ENCODE measurements at places on chromosomes 1 and 21.

DNA sequence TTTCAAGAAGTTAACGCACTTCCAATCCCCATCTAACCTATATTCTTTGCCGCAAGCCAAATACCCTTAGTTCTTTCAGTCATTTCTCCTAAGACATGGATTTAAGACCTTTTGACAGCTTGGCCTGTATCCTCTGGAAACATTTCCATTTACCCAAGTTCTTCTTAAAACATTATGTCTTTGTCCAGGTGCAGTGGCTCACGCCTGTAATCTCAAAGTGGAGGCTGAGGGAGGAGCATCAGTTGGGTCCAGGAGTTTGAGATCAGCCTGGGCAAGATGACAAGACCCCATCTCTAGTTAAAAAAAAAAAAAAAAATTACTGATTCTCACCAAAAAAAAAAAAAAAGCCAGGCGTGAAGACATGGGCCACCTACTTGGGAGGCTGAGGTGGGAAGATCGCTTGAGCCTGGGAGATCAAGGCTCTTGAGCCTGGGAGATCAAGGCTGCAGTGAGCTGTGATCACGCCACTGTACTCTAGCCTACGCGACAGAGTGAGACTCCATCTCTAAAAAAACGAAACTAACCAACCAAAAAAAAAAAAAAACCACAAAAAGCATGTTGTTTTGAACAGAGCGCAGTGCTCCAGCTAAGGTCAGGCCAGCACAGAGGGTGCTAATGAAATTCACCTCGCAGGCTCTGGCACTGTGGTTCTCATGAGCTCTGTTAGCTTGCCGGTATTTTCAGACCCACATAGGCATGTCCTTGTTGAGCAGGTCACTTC, 36.0 kb downstream of the NUAK2 start:
- no peak for DNase-seq

GRCh38 chr1:168725831-168726230, 3.2 kb downstream of the DPT start:
- no peak for DNase-seq

GRCh38 chr1:244319283-244320132, 132.2 kb downstream of the ADSS2 start:
- peak; percentile 42 for DNase-seq

DNA sequence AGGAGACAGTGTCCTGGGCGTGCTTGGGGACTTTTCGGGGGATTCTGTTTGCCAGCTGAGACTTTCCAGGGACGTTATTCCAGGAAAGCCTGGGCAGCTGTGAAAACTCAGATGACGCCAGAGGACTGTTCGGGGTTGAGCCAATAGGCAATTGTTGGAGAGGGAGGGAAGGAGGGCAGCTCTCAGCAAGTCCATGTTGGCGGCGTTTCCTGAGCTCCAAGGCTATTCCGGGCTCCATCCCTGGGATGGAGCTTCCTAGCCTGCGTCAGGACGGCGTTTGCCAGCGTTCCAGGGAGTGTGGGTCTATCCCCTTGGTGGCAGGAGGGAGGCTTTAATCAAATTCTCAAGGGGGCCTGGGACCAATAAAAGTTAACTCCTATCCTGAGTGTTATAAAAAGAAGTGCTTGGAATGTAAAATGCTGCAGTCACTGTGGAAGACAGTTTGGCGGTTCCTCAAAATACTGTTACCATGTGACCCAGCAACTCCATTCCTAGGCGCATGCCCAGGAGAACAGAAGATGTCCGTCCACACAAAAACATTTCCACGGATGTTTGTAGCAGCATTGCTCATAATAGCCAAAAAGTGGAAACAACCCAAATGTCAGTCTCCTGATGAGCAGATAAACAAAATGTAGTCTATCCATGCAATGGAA, 15.2 kb downstream of the SLC27A3 start:
- no peak for DNase-seq

DNA sequence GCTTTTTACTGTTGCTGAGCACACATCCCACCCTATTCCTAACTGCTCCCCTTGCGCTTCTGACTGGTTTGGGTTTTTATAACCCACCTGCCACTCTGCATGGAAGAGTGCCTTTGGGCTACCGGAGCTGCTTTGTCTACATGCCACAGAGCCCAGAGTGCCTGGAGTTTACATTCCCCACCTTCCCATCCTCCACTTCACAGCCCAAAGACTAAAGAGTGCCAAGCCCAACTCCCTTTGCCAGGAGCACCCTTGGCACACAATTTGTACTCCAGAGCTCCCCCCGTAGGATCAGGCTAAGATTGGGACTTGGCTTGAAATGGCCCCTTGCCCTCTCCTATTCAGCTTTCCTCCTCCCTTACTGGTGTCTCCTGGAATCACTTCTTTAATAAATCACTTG, 63.3 kb downstream of the LHX9 start:
- no peak for DNase-seq

DNA sequence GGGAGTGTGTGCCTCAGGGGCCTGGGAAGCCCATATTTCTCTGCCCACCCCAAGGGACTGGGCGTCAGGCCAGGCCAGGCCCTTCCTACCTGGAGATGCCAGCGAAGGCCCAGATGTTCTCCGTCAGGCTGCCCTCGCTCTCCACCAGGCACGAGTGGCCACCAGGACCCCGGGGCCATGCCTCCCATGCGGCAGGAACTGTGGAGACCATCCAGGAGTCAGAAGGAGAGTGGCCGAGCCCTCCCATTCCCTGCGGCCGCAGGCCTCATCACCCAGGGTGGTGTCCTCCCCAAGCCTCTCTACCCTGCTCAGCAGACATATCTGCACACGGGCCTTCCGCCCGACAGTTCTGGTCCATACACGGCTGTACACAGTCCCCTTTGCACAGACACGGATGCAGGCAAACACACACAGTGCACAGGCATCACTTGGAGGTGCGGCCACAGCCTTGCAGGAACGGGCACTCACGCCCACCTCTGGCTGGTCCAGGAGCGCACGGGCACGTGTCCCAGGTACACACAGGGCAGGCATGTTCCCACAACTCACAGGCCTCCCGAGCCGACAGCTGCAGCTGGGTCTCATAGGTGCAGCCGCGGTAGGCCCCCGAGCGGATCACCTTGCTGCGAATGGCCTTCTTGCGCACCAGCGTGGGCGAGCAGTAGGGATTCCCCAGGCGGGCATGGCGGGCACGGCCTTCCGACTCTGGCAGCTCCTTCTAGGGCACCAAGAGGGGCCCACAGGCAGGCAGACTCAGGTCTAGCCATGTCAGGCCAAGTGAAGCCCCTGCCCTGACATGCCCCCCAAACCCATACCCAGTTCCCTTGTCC, 5.9 kb upstream of the KIF17 start:
- no peak for DNase-seq

DNA sequence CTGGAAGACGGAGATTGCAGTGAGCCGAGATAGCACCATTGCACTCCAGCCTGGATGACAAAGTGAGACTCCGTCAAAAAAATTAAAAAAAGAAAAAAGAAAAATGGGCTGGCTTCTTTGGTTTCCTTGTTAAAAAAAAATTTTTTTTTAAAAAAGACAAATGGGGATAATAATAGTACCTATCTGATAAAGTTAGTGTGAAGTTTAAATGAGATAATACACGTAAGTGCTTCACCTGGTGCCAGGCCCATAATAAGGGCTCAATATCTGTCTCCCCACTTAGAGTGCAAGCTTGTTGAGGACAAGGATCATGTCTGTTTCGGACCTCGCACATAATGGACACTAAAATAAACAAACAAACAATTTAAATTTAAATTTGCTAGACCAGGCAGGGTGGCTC, 30.0 kb upstream of the HTR1D start:
- DNase-seq: no peak

DNA sequence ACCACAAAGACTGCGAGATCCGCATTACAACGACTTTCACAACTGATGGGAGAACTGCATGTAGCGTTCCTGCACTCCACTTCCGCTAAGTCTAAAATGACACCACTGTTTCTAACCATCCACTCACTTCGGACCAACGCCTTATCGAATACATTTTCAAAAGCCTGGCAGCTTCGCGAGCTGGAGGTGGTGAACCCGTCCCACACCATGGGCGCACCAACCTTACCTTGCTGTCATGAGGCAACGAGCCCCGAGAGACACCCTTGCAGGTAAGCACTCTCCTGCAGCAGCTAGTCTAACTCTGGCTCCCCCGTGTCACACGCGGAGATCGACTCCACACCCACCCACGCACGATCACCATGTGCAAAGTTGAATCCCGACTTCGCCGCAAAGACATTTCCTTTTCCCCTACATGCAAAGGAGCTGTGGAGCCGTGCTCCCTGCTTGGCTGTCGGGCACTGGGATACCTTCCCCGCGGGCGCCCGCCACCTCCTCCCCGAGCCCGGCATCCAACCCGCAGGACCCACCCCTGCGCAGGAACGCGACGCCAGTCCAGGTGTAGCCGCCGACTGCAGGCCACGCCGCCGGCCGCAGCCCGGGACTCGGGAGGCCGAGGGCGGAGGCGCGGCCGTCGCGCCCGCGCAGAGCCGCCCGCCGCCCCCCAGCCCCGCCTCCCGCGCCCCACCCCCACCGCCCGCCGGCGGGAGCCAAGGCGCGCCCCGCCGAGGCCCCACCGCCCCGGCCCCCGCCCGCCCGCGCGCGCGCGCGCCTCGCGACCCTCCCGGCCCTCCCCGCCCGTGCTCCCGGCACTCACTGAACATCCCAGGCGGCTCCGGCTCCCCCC, 629 bp downstream of the TAF5L start:
- peak; percentile 19 for DNase-seq

GRCh38 chr1:114130846-114131525, 22.7 kb downstream of the SYT6 start:
- DNase-seq: no peak

GRCh38 chr1:233725423-233725822, 111.5 kb downstream of the KCNK1 start:
- no peak for DNase-seq

DNA sequence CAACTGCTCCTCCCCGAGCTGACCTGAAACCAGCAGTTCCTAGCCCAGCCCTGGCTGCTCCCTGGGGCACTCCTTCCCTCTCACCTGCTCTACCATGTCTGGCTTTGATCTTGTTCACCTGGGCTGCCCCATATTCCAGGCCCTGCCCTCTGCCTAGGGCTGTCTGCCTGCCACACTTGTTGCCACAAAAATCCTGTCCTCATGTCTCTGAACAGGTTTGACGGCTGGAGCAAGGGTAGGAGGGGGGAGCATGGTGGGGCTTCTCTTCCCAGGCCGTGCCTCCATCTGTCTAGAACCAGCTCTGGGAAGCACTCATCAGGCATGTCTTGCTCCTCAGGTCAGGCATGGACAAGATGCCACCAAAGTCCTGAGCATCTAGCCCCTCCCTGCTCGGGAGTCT, 44.3 kb upstream of the WNT2B start:
- DNase-seq: no peak

DNA sequence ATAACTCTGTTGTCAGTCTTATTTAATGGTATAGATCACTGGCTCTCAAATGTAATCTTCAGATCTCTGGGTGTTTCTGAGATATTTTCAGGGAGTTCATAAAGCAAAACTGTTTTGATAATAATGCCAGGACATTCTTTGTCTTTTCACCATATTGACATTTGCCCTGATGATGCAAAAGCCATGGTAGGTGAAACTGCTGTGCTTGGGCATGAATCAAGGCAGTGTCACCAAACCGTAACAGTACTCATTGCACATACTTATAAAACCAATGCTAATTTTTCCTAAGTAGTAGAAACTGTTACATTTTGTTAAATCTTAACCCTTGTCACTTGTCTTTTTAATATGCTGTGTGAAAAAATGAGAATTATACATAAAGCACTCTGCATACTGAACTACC, 76.0 kb downstream of the RPS6KC1 start:
- DNase-seq: no peak

DNA sequence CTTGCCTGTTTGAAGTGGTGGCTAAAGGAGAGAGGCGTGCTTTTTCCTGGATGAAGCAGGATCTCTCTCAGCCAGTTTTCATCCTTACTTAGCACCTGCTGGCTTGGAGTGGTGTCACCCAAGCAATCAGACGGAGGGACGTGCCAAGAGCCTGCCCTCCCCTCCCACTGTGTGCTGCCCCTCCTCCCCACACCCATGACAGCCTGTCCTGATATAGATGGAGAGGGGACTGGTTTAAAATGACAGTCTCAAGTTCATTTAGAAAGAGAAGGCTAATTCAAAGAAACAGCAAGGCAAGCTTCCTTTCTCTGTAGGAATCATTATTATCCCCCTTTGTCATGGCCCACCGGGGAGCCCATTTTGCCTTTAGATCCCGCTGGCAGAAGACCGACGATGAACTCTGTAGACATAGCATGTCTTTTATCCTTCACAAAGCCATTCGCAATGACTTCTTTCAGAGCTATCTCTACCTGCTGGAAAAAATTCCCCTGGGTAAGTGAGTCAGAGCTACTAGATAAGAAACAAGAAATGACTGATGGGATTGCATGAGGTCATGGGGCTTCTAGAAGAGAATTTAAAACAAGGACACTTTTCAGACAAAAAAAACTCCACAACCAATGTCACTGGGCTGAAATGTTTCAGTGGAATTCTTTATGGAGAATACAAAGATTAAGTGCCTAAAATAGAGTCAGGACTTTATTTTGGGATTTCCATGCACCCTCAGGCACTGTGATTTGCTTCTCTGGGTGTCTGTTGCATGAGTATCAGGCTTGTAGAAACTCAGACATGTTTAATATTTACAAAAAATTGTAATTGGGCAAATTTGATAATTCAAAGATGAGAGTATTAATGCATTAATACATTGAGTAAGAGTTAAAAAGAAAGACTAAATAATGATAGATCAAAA, at the start of gene NTMT2:
NTMT2 (plus strand) TSS at position 190 of the 907 bp plus-strand sequence; CDS start at position 339, 149 bp downstream.
- DNase-seq: no peak

GRCh38 chr1:59397139-59397858, 100.4 kb downstream of the FGGY start:
- DNase-seq: no peak

- DNase-seq: no peak
Observed at GRCh38 chr1:113918243-113918642, 10.9 kb upstream of the HIPK1 start.

DNA sequence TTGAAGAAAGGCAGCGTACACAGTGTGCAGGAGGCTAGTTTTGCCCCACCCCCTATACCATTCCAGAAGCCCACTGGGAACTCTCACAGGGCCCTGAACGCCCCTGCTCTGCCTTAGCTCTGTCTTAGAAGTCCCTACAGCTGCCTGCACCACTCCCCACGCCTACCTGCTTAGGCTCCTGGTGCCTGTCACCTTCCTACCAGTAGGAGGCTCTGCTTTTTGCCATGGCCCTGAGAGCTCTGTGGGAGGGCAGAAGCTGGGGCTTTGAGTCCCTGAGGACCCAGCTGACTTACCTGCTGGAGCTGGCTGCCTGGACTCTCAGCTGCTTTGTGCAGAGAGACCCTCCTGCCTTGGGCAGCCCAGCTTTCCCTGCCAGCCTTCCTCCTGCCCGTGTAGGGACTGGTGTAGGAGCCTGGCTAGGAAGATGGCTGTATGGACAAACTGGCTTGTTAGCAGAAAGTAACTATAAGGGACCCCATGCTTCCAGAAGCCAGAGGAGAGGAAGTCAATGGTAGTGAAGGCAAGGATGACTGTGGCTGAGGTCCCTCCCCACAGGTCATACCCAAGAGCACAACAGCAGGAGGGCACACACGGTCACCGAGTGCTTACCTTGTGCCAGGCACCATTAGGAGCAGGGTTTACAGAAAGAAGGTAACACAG, 9.8 kb upstream of the CELSR2 start:
- peak; percentile 76 for DNase-seq

GRCh38 chr1:196640976-196641375, 10.9 kb upstream of the CFH start:
- DNase-seq: no peak

GRCh38 chr1:15081102-15081501, 72.4 kb upstream of the TMEM51 start:
- no peak for DNase-seq

GRCh38 chr1:235067396-235068157, 61.1 kb downstream of the TOMM20 start:
- no peak for DNase-seq
